ENCODE measurements at places on chromosomes 16 and 17.
A peak's percentile ranks its signal among the peaks of the same experiment; 100 is the strongest.

DNA sequence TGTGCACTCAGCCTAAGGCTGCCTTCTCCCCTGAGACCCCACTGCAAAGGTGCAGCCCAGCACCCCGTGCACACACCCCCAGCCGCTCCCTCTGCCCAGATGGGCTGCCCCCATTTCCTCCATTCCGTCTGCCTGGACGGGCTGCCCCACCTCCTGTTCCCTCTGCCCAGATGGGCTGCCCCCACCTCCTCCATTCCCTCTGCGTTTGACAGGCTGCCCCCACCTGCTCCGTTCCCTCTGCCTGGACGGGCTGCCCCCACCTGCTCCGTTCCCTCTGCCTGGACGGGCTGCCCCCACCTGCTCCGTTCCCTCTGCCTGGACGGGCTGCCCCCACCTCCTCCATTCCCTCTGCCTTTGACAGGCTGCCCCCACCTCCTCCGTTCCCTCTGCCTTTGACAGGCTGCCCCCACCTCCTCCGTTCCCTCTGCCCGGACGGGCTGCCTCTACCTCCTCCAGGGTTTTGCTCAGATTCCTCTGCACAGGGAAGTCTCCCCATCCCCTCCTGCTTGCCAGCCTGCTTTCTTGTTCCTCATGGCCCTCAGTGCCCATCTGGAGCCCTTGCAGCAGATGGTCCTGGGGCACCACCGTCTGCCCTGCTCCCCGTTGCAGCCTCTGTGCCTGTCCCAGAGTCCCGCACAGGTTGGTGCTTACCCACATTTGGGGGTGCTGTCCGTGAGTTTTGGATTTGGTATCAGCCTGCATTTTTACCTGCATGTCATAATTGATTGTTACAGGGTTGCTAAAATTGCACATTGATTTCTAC is 23.4 kb upstream of the IL17C start:
- DNase-seq = no peak

DNA sequence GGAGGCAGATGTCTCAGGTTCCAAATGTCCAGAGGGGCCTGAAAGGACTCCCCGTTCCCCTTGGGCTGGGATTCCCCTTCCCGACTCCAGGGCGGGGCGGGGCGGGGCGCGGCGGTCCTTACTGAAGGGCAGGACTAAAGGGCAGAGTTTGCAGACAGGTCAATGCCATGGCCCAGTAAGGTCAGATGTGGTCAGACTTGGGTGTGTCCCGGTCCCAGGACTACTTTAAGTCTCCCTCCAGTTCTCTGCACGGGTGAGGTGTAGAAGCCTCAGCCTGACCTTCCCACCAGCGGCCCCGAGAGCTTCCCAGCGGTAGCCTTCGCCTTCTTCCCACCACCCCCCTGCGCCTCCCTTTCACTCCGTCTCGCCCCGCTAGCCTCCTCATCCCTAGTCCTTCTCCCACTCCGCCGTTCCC is 532 bp downstream of the KDM6B start:
- DNase-seq = no peak

GRCh38 chr17:78525511-78526160 is 51.6 kb downstream of the DNAH17 start:
- no peak for DNase-seq

DNA sequence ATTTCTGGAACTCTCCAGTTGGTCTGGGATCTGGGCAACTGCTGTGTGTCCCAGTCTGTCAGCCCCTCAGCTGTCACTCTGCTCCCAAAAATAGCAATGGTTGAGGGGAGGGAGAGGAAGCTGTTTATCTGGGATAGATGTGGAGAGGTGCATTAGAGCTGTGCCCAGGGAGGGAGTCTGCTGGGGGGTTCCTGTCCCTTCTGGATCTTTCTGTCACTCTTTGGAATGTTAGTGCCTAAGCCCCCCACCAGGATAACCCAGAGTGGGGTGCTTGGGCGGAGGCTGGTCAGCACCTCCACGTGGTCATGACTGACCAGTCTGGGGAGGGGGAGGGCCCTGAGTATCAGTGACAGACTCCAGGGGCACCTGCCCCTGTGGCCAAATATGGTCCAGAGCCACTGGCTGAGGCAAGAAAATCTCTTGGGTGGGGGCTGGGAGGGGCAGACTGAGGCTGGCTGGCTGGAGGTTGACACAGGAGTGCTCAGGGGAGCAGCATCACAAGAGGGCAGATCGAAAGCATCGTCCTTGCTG is at the start of gene UNC45B:
UNC45B (plus strand) TSS at position 443 of the 531 bp plus-strand sequence. CDS start 447 bp downstream, outside the sequence.
- no peak for DNase-seq

GRCh38 chr17:72353502-72353901 is 232.7 kb downstream of the SOX9 start:
- DNase-seq = no peak

- DNase-seq = no peak
These were observed 46.5 kb downstream of the ATP2C2 start for GRCh38 chr16:84414789-84415326.

DNA sequence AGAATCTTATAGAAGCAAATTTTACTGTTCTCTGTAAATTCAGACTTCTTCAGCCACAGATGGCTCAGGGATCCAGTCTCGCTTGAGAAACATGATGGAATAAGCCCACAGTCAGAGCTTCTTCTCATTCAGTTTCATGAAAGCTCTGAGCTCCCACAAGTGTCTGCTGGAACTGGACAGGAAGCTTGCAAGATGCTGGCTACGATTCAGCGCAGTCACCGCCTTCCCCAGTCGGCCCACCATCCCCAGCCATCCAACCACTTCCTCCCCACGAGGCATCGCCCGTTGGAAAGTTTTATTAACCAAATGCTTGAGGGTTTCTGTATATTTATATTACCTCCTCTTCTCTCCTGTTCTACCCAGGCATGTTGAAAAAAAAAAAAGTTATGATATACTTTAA is 171.7 kb downstream of the ZFHX3 start:
- no peak for DNase-seq

- DNase-seq = no peak
These were observed 16.2 kb downstream of the KRABD2 start for GRCh38 chr17:8360260-8360659.

DNA sequence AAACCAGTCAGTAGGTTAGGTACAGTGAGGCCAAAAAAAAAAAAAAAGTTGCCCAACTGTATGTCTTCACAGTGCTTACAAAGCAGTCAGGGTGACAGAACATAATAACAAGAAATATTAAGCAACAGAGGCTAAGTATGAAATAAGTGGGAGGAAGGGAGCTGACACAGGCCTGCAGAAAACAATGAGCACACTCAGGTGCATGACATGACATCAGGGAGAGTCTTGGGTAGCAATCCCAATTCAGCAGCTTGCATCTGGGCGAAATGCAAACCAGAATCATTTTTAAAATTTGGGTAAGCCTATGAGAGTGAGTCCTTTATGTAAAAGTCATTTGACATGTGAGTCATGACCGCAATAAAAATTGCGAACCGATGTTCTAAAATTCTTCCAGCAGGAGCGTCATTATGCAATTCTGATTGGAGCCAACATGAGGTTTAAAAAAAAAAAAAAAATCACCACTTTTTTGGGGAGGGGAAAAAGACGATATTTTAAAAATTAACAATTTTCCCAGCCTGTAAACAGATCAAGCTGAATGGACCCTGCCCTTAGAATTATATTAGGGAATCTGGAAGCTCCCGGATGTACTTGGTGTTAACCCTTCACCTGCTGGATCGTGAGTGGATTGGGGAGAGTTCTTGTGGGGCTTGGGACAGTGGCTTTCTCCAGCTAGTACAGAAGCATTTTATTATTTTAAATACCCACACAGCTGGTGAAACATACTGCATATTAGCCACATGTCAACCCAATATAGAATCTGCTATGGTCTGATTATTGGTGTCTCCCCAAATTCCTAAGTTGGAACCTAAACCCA is 127.9 kb downstream of the NPIPB5 start:
- DNase-seq = no peak

GRCh38 chr17:66970797-66971196 is 6.3 kb downstream of the CACNG4 start:
- no peak for DNase-seq

DNA sequence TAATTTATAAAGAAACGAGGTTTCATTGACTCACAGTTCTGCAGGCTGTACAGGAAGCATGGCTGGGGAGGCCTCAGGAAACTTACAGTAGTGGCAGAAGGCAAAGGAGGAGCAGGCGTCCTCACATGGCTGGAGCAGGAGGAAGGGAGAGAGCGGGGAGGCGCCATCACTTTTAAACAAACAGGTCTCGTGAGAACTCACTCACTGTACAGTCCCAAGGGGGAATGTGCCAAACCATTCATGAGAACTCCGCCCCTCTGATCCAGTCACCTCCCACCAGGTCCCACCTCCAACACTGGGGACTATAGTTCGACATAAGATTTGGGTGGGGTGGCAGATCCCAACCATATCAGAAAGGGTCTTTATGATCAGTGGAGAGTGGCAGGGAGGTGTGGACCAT is 392.4 kb upstream of the TNRC6C start:
- no peak for DNase-seq

DNA sequence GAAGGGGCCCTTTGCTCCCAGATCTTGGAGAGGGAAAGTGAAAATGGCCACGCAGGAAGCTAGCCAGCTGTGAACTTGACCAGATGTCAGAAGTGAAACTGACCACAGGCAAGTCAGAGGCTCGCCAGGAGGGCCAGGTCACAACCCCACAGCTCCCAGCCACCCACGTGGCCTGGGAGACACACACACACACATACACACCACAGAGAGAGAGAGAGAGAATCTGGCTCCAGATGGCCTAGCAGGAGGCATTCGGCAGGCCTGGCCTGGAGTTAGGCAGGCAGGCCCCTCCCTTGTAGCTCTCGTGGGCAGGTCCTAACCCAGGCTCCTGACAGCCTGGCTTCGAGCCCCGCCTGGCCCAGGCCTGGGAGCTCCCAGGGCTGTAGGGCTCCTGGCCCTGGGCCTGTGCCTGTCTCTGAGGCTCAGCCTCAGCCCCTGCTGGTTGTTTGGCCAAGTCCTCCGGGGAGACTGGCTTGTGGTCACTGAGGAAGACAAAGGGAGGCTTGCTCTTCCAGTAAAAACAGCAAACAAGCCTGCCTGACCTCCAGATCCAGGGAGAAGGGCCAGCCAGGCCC is 20.2 kb downstream of the NGFR start:
- no peak for DNase-seq

GRCh38 chr17:80782536-80783427 is 208.9 kb upstream of the CHMP6 start:
- no peak for DNase-seq

DNA sequence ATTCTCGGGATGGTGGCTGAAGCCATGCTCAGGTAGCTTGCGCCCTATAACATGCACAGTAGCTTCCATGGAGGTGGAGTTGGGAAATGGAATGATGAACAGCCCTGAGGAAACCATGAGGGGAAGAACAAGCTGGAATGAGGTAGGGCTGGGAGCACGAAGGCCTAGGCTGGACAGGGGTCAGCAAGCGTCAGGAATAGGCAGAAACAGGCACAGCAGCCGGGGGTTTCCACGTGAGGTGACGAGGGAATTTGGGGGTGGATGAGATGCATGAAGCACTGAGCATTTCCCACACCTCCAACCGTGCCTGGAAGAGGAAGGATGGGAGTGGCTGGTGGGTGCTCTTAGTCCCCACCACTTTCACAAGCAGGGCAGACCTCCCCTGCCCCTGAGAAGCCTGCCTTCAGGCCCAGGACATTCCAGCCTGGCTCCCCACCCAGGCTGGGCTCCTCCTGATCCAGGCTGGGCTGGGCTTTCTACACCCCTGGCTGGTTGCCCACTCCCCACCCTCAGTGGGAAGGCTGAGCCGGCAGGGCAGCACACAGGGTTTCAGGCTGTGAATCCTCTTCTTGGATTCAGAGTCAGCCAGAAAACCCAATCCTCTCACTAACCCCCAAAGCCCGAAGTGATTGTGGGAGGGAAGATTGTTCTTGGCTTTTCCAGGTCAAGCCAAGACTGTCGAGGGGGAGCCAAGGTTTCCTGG is 21.9 kb downstream of the PLEKHG4 start:
- DNase-seq = no peak

GRCh38 chr16:13289515-13289914 is 388.1 kb downstream of the SHISA9 start:
- no peak for DNase-seq

DNA sequence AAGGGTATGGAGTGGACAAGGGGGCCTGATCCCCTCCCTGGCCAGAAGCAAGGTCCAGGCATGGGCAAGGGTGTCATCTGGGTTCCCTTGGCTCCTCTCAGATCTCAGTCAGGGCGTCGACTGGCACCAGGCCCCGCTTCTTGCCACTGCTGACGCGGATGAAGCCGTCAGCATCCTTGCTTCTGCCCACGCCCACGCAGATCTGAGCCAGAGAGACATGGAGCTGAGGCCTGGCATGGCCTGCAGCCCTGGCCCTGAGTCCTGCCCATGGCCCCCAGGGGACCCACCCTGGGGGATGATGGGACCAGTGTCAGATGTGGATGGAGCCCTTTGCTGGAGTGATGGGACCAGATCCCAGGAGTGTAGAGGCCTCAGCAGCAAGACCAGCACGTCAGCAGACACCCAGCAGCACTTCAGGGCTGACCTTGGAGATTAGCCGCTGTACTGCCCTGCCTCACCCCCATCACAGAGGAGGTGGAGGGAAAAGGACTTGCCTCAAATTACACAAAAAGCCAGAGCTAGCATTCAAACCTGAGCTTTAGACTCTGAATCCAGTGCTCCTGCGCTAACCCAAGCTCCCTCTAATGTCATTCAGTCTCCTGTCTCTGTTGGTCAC is 12.2 kb downstream of the RPL19 start:
- no peak for DNase-seq

DNA sequence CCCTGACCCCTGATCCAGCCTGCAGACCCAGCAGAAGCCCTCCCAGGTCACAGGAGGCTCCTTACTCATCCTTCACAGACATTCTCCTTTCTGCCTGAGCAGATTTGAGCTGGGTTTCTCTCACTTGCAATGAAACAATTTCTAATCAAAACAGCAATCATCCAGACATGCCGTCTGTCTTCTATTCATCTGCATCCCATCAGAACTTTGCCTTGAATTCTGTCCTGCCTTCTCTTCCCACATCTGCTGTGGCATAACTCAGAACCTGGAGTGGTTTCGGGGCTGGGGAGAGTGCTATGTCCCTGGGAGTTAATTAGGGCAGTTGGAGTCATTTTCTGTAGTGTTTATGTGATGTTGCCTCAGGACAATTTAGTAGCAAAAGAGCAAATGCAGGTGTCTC is 278.6 kb downstream of the CBLN1 start:
- peak; percentile 88 for DNase-seq

- DNase-seq = no peak
These were observed 219.3 kb upstream of the GSE1 start for GRCh38 chr16:85393674-85394451.
